Tibial nerve (tissue), 4 donors: ENCODE measurements at places on chromosomes 2 and 18. TPM values are rescaled to one million over a fixed set of nuclear protein-coding genes. Genes with fewer than 3 reads are reported as not detected.
A peak's percentile ranks its signal among the peaks of the same experiment; 100 is the strongest.

The CDH7 gene
- total RNA-seq: 16.5 TPM

- no peaks in the 10 kb centered on the region for H3K36me3 ChIP-seq
- no peaks in the 10 kb centered on the region for H3K27me3 ChIP-seq
- DNase-seq: no peak
- no peak overlapping the region for H3K27ac ChIP-seq
- no peak overlapping the region for H3K4me3 ChIP-seq
- H3K4me1 ChIP-seq: no peaks in the 10 kb centered on the region
These were observed 219.4 kb downstream of the NAPG start for GRCh38 chr18:10745219-10745618.

- H3K36me3 ChIP-seq: no peaks in the 10 kb centered on the region
- no peak for DNase-seq
- H3K27me3 ChIP-seq: no peaks in the 10 kb centered on the region
- no peak overlapping the region for H3K27ac ChIP-seq
- no peak overlapping the region for H3K4me3 ChIP-seq
These were observed 88.5 kb upstream of the TACR1 start for GRCh38 chr2:75287624-75288316.

The NEU2 gene
- not detected for total RNA-seq

GRCh38 chr2:44706681-44707553 is 234.6 kb upstream of the SIX3 start:
- no peak for DNase-seq
- no peaks in the 10 kb centered on the region for H3K4me1 ChIP-seq
- no peaks in the 10 kb centered on the region for H3K27me3 ChIP-seq
- H3K4me3 ChIP-seq: no peak overlapping the region
- no peak overlapping the region for H3K27ac ChIP-seq

GRCh38 chr2:109401370-109401769 is 212.4 kb downstream of the SEPTIN10 start:
- H3K27ac ChIP-seq: no peak overlapping the region
- H3K4me1 ChIP-seq: no peaks in the 10 kb centered on the region
- no peak for DNase-seq
- no peaks in the 10 kb centered on the region for H3K36me3 ChIP-seq
- H3K27me3 ChIP-seq: no peaks in the 10 kb centered on the region
- H3K4me3 ChIP-seq: no peak overlapping the region

The FRZB gene
- total RNA-seq: 11.8 TPM

The REG3A gene
- not detected for total RNA-seq

DNA sequence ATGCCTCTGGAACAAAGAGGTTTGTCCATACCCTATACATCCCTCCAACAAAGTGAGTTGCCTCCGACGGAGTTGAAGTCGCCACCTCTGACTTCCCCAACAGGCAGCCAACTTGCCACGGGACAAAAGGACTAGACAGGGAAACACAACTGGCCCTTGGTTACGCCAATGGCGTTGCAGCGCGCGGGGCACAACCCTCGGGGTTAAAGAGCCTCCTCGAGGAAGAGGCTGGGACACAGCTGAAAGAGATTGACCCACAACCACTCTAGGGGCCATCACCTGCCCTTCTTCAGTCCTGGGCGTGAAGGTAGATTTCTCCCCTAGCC is 545 bp downstream of the GTF3C2 start:
- peak overlapping the region; percentile 82 for H3K4me3 ChIP-seq
- DNase-seq: no peak
- no peak overlapping the region for H3K27ac ChIP-seq
- H3K27me3 ChIP-seq: no peaks in the 10 kb centered on the region

The ITGA4 gene
- total RNA-seq: 8.4 TPM

The MRPL30 gene
- total RNA-seq: 19.7 TPM

- no peak for DNase-seq
- H3K27ac ChIP-seq: peak overlapping the region; percentile 78
- H3K36me3 ChIP-seq: no peaks in the 10 kb centered on the region
- no peaks in the 10 kb centered on the region for H3K27me3 ChIP-seq
- peaks cover 77% of the 10 kb centered on the region for H3K4me1 ChIP-seq
These were observed 1.0 kb downstream of the IRS1 start for GRCh38 chr2:226798422-226799210.

The CROCC2 gene
- not detected for total RNA-seq

The FBXO15 gene
- total RNA-seq: 1.4 TPM

DNA sequence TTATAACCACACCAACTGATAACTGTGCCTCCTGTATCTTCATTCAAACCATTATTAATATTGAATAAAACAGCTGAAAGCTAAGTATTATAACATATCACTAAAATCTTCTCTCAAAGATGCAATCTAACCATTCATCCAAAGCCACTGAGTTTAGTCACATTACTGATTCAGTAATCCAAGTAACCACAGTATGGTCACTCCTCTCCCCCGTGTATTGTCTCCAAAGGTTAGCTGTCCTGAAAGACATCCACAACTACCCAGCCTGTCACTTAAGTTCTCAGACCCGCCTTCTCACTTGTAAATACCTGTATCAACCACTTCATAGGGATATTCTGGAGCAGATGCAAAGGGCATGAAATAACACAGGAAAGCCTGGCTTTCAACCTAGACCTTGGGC is 213.4 kb upstream of the BOD1L2 start:
- no peaks in the 10 kb centered on the region for H3K4me1 ChIP-seq
- no peaks in the 10 kb centered on the region for H3K36me3 ChIP-seq
- H3K4me3 ChIP-seq: no peak overlapping the region
- H3K27ac ChIP-seq: no peak overlapping the region

DNA sequence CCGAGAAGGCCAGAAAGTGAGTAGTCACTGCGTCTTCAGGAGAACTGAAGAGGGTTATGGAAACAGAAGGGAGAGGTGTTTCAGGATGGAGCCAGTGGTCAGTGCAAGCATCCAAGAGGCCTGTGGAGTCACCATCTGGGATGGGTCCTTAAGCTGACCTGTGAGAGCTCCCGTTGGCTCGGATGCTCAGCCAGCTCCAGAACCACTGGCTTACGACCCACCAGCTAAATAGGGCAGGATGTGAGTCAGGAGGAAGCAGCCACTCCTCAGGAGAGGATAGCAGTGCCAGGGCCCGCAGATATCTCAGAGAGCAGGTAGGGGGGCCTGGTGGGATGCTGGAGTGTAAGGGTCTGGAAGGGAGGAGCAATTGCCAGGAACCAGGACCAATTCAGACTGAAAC is 63.1 kb upstream of the B3GNT7 start:
- DNase-seq: no peak
- no peaks in the 10 kb centered on the region for H3K4me1 ChIP-seq
- H3K4me3 ChIP-seq: no peak overlapping the region
- no peaks in the 10 kb centered on the region for H3K27me3 ChIP-seq
- no peaks in the 10 kb centered on the region for H3K36me3 ChIP-seq

The UGT1A5 gene
- total RNA-seq: not detected

DNA sequence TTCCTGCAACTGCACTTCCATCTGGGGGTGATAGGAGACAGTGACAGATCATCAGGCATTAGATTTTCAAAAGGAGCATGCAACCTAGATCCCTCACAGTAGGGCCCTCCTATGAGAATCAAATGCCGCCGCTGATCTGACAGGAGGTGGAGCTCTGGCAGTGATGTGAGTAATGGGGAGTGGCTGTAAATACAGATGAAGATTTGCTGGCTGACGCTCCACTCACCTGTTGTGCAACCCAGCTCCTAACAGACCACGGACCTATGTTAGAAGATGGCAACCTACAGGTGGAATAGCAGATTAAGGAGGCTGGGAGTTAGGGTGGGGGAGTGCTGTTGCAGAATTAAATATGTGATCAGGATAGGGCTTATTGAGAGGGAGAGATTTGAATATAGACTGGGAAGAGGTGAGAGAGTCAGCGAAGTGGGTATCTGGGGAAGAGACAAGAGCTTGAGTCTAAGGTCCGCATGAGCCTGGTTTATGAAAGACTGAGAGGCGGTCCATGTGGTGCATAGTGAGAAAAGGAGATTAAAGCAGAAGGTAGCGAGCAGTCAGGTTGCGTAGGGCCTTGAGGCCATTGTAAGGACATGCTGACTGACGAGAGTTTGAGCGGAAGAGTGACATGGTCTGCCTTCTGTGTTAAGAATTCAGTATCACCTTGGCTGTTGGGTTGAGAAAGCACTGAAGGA is 31.3 kb upstream of the TOGARAM2 start:
- H3K4me1 ChIP-seq: peaks cover 30% of the 10 kb centered on the region
- no peaks in the 10 kb centered on the region for H3K36me3 ChIP-seq
- no peaks in the 10 kb centered on the region for H3K27me3 ChIP-seq
- DNase-seq: no peak
- H3K27ac ChIP-seq: peak overlapping the region; percentile 81

DNA sequence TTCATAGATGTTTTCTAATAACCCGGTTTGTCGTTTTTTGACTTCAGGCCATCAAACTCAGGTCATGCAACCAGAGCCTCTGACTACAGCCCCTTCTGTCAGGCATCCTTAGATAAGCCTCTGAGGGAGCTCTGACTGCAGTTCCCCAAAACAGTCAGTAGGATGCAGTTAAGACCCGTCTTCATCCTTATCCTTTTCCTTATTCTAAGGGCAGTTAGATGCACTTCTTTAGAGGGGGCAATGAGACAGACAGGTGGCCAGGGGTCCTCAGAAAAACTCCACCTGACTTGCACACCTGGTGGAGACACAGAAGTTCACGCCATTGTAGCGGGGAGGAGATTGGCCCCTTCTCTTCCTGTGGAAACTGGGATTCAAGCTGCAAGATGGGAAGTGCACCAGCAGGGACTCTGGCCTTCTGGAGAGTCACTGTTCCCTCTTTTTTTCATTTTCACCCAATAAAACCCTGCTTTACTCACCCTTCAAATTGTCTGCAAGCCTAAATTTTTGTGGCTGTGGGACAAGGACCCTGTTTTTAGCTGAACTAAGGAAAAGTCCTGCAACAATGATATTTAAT is 104.8 kb upstream of the TFPI start:
- H3K4me1 ChIP-seq: no peaks in the 10 kb centered on the region
- H3K4me3 ChIP-seq: no peak overlapping the region
- DNase-seq: no peak
- no peak overlapping the region for H3K27ac ChIP-seq

DNA sequence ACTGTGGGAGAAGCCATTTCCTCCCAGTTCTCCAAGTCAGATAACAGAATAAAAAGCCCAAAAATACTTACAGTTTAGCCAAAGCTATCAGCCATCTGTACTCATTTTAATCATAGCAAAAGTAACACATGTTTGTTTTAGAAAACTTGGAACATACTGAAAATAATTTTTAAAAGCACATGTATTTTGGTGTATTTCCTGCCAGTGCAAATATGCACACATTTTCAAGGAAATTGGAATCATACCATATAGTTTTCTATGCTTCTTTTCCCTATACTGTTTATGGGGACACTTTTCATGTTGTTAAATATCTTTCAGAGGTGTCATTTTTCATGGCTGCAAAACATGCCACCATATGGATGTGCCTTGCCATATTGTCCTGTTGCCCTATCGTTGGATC is 51.2 kb downstream of the BOD1L2 start:
- H3K36me3 ChIP-seq: no peaks in the 10 kb centered on the region
- DNase-seq: no peak
- no peak overlapping the region for H3K27ac ChIP-seq
- no peak overlapping the region for H3K4me3 ChIP-seq

The DLX2 gene
- total RNA-seq: not detected

DNA sequence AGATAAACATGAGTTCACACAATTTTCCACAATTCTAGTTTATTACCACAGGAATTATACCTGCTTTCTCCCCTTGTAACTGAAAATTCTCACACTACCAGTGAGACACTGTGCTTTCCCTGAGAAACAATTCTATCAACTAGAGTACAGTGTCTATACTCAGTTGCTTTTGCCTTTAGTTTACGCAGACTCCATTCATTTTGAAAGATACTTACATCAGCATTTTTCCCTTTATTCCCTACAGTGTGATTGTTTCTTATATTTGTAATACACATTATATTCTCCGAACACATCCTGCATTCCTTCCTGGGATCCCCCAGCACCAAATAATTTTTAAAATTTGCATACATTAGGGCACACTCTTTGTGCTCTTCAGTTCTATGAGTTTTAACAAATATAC is 1455.5 kb downstream of the SUCLG1 start:
- DNase-seq: no peak
- H3K4me1 ChIP-seq: no peaks in the 10 kb centered on the region
- no peaks in the 10 kb centered on the region for H3K36me3 ChIP-seq
- H3K4me3 ChIP-seq: no peak overlapping the region
- no peak overlapping the region for H3K27ac ChIP-seq

The DCC gene
- total RNA-seq: 0.84 TPM

DNA sequence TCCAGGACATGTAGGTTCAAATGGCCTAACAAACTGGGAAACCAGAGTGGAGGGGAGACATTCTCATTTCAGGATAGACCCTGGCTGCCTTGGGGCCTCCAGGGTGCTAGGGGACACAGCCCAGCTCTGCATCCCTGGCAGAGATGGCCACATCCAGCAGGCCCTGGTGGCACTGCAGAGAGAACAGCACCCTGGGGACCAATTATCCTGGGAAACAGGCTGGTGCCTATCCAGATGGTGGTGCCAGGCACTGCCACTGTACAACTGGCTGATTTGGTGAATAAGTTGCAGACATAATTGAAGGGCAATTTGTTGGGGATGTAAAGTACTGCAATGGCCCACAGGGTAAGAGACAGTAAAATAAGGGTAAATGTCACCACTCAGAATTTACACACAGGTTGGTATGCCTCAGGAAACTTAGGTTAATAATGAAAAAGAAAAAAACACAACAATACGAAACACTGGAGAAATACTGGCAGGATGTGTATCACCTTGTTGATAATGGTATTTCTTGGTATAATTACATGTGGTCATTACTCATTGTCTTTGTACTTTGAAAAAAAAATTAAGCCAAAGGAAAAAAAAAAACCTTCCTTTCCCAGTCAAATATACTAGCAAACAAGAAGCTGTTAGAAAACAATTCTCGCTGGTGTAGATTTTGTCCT is 12.8 kb upstream of the SFTPB start:
- H3K4me1 ChIP-seq: peaks cover 13% of the 10 kb centered on the region
- peak overlapping the region; percentile 60 for H3K27ac ChIP-seq
- no peaks in the 10 kb centered on the region for H3K36me3 ChIP-seq

The TTR gene
- not detected for total RNA-seq

DNA sequence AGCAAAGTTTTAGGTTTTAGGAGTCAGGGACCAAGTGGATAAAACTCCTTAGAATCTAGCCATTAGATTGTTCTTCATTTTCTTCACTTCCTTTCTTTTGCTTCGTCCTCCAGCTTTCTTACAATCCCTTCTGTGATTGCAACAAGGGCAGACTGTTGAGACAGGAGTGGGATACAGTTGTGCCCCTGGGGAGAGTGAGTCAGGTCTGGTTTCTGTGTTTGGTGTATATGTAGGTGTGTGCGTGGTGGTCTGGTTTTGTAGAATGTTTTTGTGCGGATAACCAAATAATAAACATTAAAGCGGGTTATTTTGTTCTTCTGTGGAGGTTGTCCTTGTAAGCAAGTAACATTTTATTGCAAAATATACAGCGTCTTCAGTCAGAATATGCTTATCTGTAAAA is 7.3 kb downstream of the INSIG2 start:
- DNase-seq: no peak
- no peaks in the 10 kb centered on the region for H3K36me3 ChIP-seq
- H3K27ac ChIP-seq: no peak overlapping the region
- no peaks in the 10 kb centered on the region for H3K27me3 ChIP-seq

DNA sequence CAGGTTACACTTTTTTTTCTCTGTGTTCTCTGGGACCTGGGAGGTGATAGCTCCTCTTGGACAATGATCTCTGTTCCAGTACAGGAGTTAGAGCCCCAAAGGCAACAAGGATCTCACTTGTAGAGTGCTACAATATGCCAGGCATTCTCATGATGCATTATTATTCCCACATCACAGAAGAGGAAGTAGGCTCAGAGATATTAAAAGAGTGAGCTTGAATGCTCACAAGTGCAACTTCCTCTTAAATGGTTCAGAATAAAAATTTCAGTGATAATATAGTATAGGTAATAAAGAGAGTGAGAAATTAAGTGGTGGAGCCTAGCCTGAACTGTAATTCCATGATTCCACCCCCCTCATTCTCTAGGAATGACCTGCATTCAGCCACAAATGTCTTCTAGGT is 21.4 kb downstream of the POLE4 start:
- H3K4me1 ChIP-seq: no peaks in the 10 kb centered on the region
- DNase-seq: no peak
- no peak overlapping the region for H3K27ac ChIP-seq
- no peaks in the 10 kb centered on the region for H3K36me3 ChIP-seq
- no peak overlapping the region for H3K4me3 ChIP-seq
